Ovary (tissue), 10 donors: ENCODE measurements at places on chromosomes 2 and 18.

- no peak for DNase-seq
These were observed 641.7 kb downstream of the NR4A2 start for GRCh38 chr2:155690785-155691184.

DNA sequence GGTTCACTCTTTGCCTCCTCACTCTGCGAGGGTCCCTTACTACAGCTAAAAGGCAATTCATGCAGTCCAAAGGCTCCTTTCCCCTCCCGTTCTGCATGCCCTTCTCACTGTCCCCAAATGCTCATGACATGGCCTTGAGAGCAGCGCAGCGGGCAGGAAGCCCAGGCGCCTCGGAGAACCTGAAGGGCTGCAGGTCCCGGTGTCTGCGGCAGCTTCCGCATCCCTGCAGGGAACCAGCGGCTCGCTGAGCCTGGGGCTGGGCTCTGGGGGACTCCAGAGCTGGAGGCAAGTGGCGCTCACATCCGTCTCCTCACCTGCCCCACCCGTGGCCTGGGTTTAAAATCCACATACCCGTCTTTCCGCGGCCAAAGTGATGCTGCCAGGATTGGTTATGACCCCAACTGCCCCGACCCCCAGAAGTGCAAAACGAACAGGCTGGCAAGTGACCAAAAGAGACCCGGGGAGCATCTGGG, 462 bp upstream of the CIDEA start:
- DNase-seq = no peak

GRCh38 chr2:181165199-181165868, 184.9 kb downstream of the UBE2E3 start:
- no peak for DNase-seq

GRCh38 chr18:37946324-37946723, 380.7 kb upstream of the CELF4 start:
- DNase-seq = no peak

GRCh38 chr2:224611938-224612337, 26.8 kb upstream of the CUL3 start:
- DNase-seq = no peak

- peak; percentile 40 for DNase-seq
These were observed 809 bp downstream of the DBI start for GRCh38 chr2:119367472-119368099.

GRCh38 chr18:68648191-68648590, 66.7 kb downstream of the TMX3 start:
- no peak for DNase-seq

GRCh38 chr2:187554011-187554703, at the start of gene TFPI:
TSS of gene TFPI (minus strand) at chr2:187554435. CDS start at chr2:187503768, 50,667 bp downstream.
- no peak for DNase-seq

DNA sequence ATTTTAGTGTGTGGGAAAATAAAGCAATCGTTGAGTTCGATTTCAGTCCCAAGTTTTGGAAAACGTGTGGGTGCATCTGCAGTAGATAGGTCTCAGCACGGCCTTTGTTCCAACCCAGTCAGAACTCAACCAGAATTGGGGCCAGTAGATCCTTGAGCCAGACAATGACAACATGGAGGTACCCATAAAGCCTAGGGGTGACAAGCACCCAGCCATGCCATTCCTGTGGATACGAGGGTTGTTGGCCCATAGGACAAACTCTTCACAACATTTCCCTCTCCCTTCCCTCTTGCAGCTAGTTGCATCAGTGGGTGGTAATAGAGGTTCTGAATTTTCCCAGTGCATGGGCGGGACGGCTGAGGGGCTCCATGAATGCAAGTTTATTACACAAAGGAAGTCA, 60.1 kb downstream of the ST3GAL5 start:
- no peak for DNase-seq

GRCh38 chr18:38369772-38370690, 804.4 kb upstream of the CELF4 start:
- DNase-seq = no peak

DNA sequence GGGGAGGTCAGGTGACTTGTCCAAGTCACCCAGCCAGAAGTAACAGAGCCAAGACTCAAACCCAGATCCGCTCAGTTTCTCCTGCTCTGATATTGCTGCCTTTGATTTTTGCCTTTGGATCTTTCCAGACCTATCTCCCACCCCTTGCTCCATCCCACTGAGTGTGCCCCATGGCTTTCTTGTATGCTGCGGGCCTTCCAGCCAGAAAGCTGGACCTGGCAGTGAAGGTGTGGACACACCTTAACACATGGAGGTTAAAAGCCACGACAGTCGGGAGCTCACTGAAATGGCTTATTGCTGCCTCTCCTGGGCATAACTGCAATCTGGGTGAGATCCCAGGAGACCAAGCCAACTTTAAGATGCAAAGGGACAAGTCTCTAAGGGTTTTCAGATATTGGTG, 86.7 kb downstream of the LONRF2 start:
- DNase-seq = no peak

GRCh38 chr2:17713291-17713690, 40.3 kb downstream of the SMC6 start:
- no peak for DNase-seq

- no peak for DNase-seq
These were observed 35.2 kb upstream of the SCN9A start for GRCh38 chr2:166410828-166411472.

DNA sequence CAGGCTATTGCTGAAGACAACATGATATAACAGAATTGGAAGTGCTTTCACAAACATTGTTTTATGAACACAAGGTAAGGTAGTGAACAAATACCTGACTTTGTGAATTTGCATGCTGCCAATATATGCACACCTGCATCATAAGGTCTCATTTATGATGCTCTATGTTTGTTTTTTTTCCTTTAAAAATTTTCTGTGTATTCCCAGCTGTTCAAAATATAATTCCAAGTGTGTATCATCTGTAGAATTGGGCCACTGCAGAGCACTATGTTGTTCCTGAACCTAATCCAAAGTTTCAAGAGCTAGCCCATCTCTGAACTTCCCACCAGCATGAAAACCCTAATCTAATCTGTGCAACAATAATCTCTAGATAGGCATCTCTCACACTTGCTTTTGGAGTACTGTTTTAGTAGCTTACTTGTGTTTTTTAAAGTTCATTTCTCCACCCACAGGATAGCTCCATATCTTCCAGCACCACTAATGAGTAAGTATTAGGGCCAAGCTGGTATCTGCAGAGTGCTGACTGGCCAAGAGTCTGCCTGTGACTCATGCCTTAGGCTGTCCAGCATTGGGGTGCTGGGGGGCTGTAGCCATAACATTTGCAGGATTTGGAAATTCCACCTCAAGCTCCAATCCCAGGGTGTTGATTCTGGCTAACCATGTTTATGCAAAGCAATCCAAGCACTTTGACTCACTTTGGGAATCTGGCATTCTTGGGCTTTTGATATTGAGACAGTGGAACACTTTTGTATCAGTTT, 208.2 kb upstream of the REV1 start:
- peak; percentile 62 for DNase-seq

DNA sequence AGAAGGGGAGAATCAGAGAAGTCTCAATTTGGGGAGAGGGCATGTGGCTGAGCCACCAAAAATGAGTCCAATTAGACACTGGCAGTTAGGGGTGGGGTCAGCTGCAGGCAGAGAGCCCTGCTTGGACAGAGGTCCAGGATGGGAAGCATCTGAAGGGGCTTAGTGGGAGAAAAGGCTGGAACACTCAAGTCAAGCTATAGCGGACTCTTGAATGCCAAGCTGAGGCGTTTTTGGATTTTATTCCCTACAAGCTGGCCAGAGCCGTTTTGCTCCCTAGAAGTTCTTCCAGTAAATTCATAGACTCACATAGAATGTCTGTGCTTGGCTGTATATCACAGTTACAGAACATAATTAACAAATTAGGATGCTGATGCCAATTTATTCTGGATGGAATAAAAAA, 172.8 kb downstream of the ACOXL start:
- DNase-seq = no peak

- DNase-seq = no peak
These were observed at the start of gene C2orf66 for GRCh38 chr2:196809260-196809659. TSS of gene C2orf66 (minus strand) at chr2:196809355. CDS start at chr2:196809336, 19 bp downstream.

DNA sequence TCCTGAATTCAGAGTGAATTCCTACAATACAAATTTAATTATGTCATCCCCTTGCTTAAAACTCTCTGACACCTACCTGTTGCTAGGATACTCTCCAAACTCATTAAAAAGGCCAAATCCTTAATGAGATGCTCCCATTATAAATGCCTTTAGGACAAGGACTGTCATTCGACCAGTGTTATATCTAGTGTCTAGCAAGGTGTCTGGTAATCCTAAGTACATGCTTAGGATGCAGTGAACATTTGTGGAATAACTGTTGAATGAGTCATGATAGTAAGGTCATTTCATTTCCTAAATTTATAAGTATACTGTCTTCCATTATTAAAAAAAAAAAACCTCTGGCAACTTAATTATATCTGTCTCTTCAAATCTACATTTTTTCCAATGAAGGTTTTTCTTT, 588.9 kb upstream of the NRXN1 start:
- DNase-seq = no peak

GRCh38 chr2:16725549-16725948, 59.9 kb upstream of the CYRIA start:
- DNase-seq = no peak

DNA sequence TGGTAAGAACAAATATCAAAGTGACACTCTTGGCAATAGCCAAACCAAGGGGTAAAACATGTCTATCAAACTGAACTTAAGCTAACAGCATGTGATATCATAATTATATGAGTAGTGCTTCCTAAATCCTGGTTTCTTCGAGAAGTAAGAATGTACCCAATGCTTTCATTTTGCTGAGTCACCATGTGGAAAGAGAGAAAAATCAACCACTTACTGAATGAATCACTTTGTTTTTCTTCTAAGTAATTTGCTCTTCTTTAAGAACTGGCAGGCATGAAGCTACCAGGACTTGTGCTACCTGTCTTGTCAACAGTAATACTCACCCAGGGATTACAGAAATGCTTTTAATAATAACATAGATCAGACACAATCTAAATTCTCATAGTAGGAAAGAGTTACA, 19.0 kb upstream of the DUSP19 start:
- no peak for DNase-seq

GRCh38 chr2:6877402-6878304, at the start of gene RSAD2:
TSS of gene RSAD2 (plus strand) at chr2:6877777. CDS start at chr2:6877801, 24 bp downstream.
- DNase-seq = peak; percentile 49

DNA sequence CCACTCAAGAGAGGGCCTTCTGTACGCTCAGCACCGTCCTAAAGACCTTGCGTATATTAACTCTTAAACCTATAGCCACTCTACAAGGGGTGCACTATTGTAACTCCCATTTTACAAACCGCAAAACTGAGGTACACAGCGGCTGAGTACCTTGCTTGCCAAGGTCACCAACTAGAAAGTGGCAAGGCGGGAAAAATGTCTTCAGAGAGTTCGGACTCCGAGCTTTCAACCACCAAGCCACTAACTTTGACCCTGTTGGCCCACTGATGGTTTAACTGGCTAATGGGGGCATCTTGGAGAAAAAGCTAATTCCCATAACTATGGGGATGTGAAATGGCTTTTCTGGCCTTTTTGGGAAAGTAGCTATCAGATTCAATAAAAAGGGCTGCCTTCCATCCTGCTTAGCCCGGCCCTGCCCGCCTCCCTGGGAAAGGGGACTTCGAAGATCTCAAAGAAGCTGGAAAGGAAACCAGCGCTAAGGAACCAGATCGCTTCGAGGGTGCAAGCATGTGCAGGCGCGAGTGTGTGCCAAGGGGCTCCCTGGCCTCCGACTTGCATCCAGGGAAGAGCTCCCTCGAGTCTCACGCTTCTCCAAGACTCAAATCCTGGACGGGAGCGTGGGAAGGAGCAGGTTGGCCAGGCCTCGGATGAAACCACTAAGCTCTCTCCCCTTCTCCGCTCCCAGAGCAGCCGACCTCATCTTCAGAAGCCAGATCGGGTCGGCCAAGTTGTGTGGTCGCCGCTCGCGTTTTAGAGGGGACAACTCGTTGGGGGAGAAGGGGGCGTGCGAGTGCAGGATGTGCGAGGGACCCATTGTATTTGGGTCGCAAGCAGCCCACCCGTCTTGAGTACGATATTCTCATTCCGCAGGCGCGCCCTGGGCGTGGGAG, 2.2 kb upstream of the SP5 start:
- no peak for DNase-seq

GRCh38 chr2:156480376-156480775, 44.2 kb downstream of the GPD2 start:
- DNase-seq = no peak

DNA sequence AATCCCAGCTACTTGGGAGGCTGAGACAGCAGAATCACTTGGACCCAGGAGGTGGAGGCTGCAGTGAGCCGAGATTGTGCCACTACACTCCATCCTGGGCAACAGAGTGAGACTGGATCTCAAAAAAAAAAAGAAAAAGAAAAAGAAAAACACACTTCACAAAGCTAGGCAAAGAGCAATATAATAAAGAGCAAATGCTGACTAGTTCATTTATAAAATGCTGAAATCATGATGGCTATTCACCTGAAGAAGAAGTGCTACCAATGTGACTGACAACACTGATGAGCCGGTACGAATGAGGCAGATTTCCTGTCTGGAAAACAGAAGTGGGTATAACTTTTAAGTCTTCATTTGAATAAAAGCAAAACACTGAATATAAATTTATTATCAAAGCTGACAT, 37.9 kb downstream of the VIL1 start:
- DNase-seq = no peak

GRCh38 chr18:70288851-70289328, at the start of gene SOCS6:
TSS of gene SOCS6 (plus strand) at chr18:70289045. CDS start at chr18:70324669, 35,624 bp downstream.
- DNase-seq = peak; percentile 67

DNA sequence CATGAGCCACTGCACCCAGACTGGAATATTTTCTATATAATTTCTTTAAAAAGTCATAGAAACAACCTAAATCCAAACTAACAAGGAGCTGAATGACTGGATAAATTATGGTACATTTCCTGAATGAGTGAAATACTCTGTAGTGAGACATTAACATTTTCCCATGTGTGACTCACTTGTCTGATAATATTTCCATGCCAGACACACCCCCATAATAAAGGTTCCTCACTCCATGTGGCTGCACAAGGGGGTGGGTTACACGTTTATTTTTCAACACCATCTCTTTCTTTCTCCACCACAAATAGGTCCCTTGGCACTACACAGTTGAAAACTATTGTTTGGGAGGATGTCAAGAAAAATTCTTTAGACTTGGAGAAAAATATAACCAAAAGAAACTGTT, 266.3 kb upstream of the LYPD1 start:
- DNase-seq = no peak

DNA sequence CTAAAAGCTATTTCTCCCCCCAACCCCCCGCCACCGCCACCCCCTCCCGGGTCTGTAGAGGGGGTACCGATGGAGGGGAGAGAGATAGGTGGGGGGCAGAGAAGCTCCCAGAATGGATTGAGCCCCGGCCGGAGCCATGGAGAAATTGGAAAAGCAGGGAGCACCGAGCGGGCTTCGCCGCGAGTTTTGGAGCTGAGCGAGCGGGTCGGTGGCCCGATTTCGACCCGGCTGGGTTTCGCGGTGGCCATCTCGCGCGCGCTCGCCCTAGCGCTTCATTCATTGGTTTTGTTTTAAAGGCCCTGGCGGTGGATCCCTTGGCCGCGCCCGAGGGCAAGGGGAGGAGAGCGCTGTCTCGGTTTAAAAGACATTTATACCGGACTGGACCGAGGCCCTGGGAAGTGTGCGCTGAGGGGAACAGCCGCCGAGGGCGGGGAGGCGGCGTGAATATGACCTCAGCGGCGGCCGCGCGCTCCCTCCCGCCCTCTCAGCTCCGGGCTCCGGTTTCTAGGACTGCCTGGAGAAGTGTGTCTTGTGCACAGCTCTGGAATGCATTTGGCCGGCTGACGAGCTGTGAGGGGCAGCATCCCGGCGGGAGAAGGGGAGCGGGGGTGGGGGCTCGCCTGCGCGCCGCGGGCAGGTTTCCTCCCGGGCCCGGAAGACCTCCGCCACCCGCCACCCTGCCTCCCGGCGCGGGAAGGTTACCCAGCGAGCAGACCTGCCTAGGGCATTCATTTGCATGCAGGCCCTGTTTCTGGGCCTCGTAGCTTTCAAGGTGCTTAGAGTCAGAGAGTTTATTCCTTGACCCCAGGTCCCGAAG, 1.7 kb upstream of the SMAD7 start:
- DNase-seq = peak; percentile 85

- DNase-seq = no peak
These were observed 1915.0 kb upstream of the CELF4 start for GRCh38 chr18:39480494-39481195.
